ENCODE measurements at places on chromosomes 3 and 15.

GRCh38 chr3:31772272-31772671 lies 208.8 kb downstream of the OSBPL10 start:
- DNase-seq, result no peak

DNA sequence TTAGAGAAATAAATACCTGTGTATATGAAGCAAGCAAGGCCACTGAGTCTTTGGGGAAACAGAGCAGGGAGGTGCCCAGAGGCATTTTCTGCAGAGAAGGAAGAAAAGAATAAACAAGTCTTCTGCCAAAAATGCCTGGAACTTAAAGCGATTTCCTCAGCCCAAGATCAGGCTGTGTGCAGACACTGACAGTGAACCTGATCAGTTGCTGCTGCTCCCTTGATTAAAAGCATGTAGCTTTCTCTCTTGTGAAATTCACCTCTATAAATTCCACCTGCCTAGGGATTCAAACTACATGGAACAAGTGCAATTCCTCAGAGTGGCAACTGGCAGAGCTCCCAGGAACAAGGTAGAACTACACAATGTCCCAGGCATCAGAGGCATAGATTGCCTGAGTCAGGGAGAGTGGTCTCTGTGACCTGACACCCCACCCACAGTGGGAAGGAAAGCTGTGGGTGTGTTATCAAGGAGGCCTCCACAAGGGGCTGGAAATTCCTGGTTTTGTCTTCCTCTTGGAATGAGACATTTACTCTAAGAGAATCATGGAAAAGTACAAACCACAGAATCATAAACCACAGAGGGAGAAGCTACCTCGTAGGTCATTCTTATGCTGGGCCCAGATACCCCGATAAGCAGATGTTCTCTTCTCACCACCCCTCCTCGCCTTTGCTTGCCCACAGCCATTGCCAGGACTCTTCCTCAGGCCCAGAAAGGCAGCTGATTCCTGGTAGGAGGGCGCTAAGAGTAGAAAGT lies 1.8 kb upstream of the ZBTB38 start:
- DNase-seq, result peak; percentile 96

- peak; percentile 14 for DNase-seq
Measured at GRCh38 chr15:85149465-85150129, 167.9 kb downstream of the PDE8A start.

DNA sequence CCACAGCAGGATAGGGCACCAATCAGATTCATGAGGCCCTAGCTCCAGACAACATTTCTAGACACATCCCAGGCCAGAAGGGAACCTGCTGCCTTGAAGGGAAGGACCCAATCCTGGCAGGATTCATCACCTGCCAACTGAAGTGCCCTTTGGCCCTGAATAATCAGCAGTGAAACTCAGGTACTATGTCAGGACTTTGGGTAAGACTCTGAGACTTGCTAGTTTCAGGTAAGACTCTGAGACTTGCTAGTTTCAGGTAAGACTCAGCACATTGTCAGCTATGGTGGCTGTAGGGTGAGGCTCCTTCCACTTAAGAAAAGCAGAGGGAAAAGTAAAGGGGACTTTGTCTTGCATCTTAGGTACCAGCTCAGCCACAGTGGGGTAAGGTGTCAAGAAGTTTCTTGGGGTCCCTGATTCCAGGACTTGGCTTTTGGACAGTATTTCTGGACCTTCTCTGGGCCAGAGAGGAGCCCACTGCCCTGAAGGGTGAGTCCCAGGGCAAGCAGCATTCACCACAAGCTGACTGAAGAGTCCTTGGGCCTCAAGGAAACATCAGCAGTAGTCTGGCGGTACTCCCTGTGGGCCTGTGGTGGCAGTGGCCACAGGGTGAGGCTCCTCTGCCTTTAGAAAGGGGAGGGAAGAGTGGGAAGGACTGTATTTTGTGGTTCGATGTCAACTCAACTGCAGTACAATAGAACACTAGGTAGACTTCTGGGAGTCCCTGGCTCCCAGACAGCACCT lies 13.7 kb upstream of the COL8A1 start:
- no peak for DNase-seq

All from fibroblast of upper back skin (primary cell).